ENCODE measurements at places on chromosomes 6 and 20. TPM values are rescaled to one million over a fixed set of nuclear protein-coding genes. Genes with fewer than 3 reads are reported as not detected.

Gene ZSCAN31
- 5.9 TPM for total RNA-seq

Gene PI3
- not detected for total RNA-seq

Gene ENPP5
- total RNA-seq, result 8.0 TPM

Gene NOTCH4
- total RNA-seq, result 7.1 TPM

Gene ADTRP
- not detected for total RNA-seq

Gene ZNF334
- total RNA-seq, result 2.6 TPM

Gene MRPL2
- total RNA-seq, result 29.7 TPM

Gene KCNQ2
- total RNA-seq, result 1.5 TPM

Gene DEFB115
- not detected for total RNA-seq
